ENCODE measurements at places on chromosomes 7 and 10. TPM values are rescaled to one million over a fixed set of nuclear protein-coding genes. Genes with fewer than 3 reads are reported as not detected.

Gene TRIM56
- 28.8 TPM for total RNA-seq

- no peak for DNase-seq
These were observed 5.9 kb downstream of the MGMT start for GRCh38 chr10:129472696-129473555.

Gene GIMAP6
- total RNA-seq: 231 TPM

- no peak for DNase-seq
These were observed 143.9 kb upstream of the FRMD4A start for GRCh38 chr10:14474656-14475055.

GRCh38 chr7:103715376-103716120 lies 269.5 kb upstream of the SLC26A5 start:
- DNase-seq: no peak

GRCh38 chr7:23893942-23894891 lies 184.2 kb downstream of the STK31 start:
- DNase-seq: no peak

- DNase-seq: no peak
These were observed 131.1 kb upstream of the RSU1 start for GRCh38 chr10:16948361-16948760.

- peak; percentile 10 for DNase-seq
These were observed 296.8 kb upstream of the CACNA2D1 start for GRCh38 chr7:82740246-82740848.

GRCh38 chr7:114766041-114766356 lies 155.9 kb upstream of the MDFIC start:
- no peak for DNase-seq

DNA sequence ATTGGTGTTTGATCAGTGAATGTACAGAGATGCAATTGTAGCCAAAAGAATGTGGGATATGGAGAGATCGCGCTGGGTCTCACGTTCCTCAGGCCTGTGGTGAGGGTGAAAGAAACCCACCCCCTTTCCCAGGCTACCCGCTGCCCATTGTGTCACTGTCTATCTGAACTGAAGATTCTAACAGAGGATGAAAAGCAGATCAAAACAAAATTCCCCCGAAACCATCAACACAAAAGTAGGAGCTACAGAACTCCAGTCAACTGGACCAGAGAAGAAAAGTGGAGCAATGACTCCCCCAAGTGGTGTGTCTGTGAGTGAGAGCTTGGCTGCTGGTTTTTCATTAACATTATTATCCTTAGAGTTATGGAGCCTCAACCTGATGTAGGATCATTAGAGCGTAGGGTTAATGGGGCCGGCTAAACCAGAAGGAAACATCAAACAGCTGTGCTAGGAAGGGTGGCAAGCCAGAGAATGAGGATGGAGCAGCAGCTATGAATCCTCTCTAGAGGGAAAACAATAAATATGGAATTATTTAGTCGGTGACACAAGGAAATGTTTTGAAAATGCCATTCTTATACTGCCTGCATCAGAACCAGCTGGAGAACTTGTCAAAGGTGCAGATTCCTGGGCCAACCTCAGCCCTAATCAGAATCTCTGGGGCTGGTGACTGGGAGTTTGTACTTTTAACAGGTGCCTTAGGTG lies 38.3 kb downstream of the AKR1B1 start:
- peak; percentile 13 for DNase-seq

Gene TUBB8
- total RNA-seq: not detected

DNA sequence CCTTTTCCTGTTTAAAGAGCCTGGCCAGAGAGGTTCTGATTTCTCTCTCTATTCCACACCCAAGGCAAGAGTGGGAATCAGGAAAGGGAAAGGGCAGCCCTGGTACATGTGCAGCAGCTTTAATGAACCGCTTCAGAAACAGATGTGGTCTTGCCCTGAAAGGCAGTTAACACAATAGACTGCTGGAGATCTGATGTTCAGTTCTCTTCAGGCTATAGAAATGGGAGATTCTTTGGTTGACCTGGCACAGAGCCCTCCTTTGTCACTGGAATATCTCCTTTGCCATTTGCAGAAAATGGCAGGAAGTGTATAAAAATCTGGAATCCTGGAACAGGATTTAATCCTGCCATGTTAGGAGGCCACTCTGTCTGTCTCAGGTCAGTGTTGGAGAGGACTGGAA lies 36.3 kb upstream of the EXOC6 start:
- DNase-seq: peak; percentile 81

- DNase-seq: no peak
These were observed 74.5 kb downstream of the BMPER start for GRCh38 chr7:33979807-33980355.
